Left lung (tissue), 14 donors: ENCODE measurements at places on chromosomes 1 and 21. TPM values are rescaled to one million over a fixed set of nuclear protein-coding genes. Genes with fewer than 3 reads are reported as not detected.
A peak's percentile ranks its signal among the peaks of the same experiment; 100 is the strongest.

DNA sequence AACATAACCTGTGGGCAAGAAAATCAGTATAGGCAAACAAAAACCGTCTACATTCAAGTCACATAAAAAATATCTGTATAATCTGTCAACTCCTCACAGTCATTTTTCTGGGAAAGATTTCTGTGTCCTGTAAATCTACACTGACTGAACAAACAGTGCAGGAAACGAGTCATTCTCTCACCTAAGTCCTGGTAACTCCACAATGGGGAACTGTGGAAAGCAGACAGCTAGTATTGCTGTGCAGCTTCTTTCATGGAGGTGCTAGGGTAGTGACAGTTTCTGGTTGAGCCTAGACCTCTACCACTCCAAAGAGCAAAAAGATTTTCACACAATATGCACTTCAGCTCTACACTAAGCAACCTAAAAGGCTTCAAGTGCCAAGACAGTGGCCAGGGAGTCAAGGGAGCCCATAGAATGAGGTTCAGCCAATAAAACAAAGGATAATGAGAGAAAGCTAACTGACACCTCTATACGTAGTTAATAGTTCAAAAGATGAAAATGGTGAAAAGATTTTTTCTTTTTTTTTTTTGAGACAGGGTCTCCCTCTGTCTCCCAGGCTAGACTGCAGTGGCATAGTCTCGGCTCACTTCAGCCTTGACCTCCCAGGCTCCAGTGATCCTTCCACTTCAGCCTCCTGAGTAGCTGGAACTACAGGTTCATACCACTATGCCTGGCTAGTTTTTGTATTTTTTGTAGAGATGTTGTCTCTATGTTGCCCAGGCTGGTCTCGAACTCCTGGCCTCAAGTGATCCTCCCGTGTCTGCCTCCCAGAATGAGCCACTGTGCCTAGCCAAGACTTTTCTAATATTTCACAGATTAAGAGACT lies 5.5 kb downstream of the PTP4A2 start:
- DNase-seq: no peak

DNA sequence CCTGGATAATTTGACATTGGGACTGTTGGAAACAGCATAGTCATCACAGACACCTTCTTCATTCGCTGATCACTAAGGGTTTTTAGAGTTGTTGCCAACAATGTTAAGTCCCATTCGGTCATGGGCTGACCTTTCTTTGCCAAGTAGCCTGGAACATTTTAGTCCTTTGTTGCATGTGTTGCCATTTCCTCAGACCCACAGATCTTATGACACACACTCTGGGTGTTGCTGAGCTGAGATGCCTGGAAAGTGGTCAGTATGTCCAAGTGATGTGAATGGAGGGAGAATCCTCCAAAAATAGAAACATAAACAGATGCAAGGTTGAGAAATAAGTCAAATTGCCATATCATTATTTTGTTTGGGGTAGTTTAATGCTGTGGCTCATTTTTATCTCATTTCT lies 61.5 kb upstream of the GJA5 start:
- DNase-seq: peak; percentile 96

GRCh38 chr1:31372751-31373055 lies 173 bp downstream of the FABP3 start:
- no peak for DNase-seq

DNA sequence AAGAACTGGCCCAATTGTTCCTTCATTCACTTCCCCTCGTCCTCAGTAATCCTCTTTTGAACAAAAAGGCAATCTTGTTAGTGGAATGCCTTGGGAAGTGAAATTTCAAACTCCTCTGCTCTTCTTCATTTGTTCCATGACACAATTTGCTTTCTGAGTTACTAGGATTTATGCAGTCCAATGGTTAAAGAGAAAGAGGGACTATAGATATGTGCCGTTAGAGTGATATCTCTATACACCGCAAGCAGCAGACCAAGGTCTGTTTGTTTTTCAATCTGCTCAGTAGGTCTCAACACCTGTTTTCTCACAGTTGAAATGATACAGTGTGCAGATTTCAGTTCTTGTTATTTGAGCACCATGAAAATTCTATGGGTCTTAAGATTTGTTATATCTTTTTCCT lies 244.0 kb downstream of the DNM3 start:
- no peak for DNase-seq

- peak; percentile 60 for DNase-seq
These were observed 48.9 kb downstream of the INKA2 start for GRCh38 chr1:111690306-111690617.

Gene RCAN1
- 62.6 TPM for total RNA-seq

Gene CLEC20A
- not detected for total RNA-seq

Gene PLEKHN1
- total RNA-seq: 3.8 TPM
